ENCODE measurements at places on chromosomes 6 and 20.

DNA sequence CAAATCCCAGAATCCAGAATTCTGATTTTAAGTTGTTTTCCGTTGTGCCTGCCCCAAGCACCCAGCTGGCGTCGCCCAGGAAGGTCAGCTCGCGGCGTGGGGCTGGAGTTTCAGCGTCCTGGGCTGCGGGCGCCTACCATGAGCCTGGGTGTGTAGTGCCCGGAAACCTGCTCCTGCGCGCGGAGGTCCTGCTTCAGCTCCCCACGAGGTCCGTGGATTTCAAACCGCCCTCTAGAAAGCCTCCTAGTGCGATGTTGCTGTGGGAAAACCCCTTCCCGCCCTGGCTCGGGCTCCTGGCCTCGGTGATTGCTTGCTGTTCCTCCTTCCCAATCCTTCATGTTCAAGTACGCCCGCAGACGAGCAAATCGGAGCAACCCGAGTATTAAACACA is 51.3 kb upstream of the NRN1 start:
- no peak for DNase-seq

- DNase-seq = no peak
Observed at GRCh38 chr6:11423072-11423471, 114.5 kb upstream of the TMEM170B start.

- DNase-seq = peak; percentile 10
Observed at GRCh38 chr20:59786801-59787537, 146.5 kb downstream of the SYCP2 start.

GRCh38 chr6:32609731-32610640 is 20.3 kb upstream of the HLA-DRB1 start:
- no peak for DNase-seq

- DNase-seq = no peak
Observed at GRCh38 chr6:47917202-47917601, 135.4 kb downstream of the OPN5 start.

GRCh38 chr20:53645582-53645897 is 51.9 kb upstream of the ZNF217 start:
- no peak for DNase-seq

GRCh38 chr6:152026291-152026690 is 218.8 kb downstream of the ESR1 start:
- no peak for DNase-seq

DNA sequence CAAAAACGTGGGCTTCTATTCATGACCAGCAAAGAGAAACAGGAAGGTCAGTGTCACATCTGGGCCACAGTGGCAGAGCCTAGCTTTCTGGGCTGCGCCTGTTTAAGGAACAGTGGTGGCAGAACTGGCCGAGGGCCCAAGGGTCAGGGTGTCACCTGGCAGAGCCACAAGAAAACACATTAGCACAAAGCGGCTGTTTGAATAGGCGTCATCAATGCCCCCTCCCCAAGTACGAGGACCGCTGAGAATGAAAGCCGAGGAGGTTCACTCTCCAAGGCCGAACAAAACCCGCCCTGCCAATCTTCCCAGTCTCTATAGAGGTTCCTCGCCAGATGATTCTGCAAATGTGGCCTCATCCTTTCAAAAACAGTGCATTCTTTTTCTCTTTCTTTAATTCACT is 125.2 kb upstream of the TRAF3IP2 start:
- peak; percentile 64 for DNase-seq

DNA sequence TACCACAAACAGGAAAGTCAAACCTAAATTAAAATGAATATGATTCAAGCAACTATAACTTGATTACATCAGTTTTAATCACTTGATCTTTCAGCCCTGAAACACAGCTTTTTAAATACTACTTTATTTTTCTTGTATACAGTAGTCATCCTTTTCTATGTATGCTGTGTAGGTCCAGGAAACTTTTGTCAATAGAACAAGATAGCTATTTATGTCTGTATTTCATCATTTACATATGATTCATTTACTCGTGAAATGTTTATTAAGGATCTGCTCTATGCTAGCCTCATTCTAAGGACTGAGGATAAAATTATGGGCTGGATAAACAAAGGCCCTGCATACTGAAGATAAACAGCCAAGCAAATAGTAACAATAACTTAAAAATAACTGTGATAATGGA is 930.2 kb downstream of the TFAP2A start:
- no peak for DNase-seq

GRCh38 chr6:1622220-1622850 is 12.6 kb downstream of the FOXC1 start:
- no peak for DNase-seq

GRCh38 chr6:41199552-41200246 is 1.2 kb downstream of the TREML2 start:
- DNase-seq = peak; percentile 40

- DNase-seq = no peak
Observed at GRCh38 chr20:11124849-11125505, 451.2 kb upstream of the JAG1 start.

GRCh38 chr20:48667481-48667880 is 160.3 kb downstream of the PREX1 start:
- DNase-seq = no peak

GRCh38 chr20:17749978-17750721 is 50.4 kb downstream of the BANF2 start:
- DNase-seq = peak; percentile 63

DNA sequence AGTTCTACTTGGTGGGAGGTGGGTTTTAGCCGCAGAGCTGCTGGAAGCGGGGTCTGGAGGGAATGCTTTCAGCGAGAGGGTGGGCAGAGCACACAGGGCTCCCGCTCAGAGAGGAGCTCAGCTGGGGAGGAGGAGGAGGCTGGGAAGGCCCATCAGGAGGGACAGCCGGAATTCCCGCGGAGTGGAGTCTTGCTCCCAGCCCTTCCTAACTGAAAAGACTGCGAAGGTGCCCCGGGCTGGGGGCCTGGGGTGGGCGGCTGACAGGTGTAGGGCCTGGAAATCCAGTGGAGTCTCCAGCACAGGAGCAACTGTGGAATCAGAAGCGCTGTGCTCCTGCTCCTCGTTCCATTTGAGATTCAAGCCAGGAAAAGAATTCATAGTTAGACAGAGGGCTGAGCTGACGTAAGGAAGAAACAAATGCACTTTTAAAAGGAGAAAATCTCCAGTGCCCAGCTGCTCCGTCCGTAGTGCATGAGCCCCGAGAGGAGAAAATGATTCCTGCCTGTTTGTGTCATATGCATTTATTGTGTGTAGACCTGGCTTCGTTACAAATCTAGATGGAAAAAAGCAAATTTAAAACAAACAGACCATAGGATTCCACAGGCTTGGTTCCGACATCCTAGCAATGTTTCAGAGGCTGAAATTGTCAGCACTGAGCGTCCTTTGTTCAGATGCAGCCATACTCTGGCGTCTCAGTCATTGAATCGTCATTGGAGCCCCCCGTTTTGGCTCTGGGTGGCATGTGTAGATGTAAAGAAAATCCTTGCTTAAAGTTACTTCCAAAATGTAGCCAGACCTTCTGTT is 197.7 kb downstream of the SMOC2 start:
- no peak for DNase-seq

- DNase-seq = peak; percentile 96
Observed at GRCh38 chr20:699811-700338, 24.3 kb upstream of the SCRT2 start.

- peak; percentile 81 for DNase-seq
Observed at GRCh38 chr20:41509316-41510200, 108.6 kb downstream of the CHD6 start.

GRCh38 chr6:42017021-42017643 is 33.2 kb upstream of the TAF8 start:
- DNase-seq = no peak

DNA sequence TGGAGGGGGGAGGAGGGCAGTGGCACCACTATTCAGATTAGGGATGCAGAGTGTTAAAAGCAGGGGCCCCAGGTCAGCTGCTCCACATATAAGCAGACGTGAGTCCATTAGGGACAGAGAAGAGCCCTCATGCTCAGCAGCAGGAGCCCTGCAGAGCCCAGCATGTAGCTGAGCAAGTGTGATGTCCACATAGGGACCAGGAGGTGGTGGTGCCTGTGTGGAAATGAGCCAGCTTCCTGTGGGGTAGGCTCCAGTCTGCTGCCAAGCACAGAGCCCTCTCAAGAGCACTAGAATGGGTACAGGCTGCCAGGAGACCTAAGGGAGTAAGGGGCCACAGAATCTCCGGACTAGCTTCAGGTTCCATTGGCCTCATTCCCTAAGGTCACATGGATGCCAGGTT is 57.9 kb upstream of the MLN start:
- DNase-seq = no peak

- no peak for DNase-seq
Observed at GRCh38 chr20:14691994-14692393, 354.6 kb upstream of the FLRT3 start.

DNA sequence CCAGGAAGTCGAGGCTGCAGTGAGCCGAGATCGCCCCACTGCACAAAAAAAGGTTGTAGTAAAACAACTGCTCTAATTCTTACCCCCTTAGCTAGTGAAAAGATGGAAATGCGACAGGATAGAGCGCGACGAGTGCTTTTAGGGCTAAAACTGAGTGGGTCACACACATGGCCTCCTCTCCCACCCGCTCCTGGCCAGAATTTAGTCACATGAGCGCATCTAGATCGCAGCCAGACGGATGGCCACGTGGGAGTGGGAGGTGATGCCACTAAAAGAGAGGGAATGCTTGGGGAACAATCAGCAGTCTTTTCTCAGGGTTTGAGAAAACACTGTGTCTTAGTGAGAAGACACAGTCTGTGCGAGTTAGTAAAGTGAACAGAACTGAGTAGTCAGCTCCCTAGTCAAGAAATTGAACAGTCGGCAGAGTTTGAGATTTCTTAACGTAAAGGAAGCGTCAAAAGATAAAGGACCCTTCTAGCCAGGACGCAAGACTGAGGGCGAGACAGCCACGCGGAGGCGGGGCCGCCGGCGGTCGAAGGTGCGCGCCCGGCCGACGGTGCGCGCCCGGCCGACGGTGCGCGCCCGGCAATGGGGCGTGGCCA is 664 bp upstream of the ACTR5 start:
- DNase-seq = no peak

DNA sequence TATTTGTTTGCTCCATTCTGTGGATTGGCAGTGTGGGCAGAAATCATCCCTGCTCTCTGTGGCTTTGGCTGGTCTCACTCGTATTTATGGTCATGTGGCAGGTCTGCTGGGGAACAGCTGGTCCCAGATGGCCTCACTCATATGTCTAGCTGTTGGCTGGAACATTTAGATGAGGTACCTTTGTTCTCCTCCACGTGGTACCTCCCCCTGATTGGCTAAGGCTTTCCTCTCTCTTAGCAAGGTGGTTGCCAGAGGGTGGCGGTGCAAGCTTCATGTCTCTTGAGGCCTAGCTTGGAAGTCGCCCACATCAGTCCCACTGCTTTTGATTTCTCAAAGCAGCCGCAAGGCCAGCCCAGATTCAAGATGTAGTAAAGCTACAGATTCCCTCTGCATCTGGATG is 348.5 kb upstream of the BTBD3 start:
- no peak for DNase-seq

DNA sequence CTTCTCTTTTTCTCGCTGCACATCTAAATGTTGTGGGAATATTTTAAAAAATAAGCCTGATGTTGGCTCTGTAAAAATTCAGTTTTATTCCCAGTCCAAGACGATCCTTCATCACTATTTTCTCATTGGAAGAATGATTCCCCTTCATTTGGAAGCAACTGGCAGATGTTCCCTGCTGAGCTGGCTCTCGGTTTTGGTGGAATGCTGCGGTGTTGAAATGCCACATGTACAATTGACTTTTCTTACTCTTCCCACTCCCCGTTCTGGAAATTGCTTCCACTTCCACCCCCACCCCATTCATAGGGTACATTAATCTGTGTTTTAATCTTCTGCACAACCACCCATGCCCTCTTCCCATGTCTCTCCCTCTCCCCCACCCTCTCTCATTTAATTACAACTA is 496.3 kb upstream of the MAP3K7 start:
- no peak for DNase-seq

GRCh38 chr6:79548304-79548703 is 11.1 kb upstream of the LCA5 start:
- DNase-seq = no peak

GRCh38 chr20:40703975-40704530 is 15.0 kb upstream of the MAFB start:
- no peak for DNase-seq

DNA sequence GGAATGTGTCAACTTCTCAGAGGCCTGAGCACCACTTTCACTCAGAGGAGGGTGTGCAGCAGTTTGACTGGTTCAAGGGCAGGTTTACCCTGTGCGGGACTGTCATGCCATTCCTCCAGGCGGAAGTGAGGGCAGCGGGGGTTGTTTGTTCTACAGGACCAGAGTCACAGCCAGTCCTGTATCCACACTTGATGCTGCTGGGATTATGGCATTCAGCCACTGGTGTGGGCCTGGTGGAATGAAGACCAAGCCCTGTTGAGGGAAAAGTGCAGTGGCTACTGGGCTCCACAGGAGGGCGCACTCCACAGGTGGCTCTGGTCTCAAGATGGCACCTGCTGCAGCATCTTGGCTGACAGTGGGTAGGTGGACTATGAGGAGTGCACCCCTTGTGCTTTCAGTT is 14.8 kb downstream of the SEMG2 start:
- DNase-seq = no peak

DNA sequence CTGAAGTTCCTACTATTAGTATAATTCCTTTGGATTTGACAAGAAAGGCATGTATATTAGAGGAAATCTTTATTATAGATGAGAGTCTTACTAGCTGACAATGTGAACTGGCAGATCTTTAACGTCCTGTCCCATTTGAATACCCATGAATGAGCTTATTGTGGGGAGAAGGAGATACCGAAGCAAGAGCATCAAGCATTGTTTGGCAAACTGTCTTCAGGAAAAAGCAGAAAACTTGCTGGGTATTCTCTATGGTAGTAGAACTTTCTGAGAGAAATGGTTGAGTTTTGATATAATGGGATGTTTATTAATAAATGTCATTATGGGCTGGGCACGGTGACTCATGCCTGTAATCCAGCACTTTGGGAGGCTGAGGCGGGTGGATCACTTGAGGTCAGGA is 18.3 kb downstream of the RSPO3 start:
- no peak for DNase-seq

GRCh38 chr6:139699335-139699734 is 324.9 kb upstream of the CITED2 start:
- no peak for DNase-seq

- DNase-seq = no peak
Observed at GRCh38 chr20:35837577-35838195, 65.9 kb downstream of the PHF20 start.

GRCh38 chr20:58251979-58252591 is 23.6 kb upstream of the ANKRD60 start:
- no peak for DNase-seq

DNA sequence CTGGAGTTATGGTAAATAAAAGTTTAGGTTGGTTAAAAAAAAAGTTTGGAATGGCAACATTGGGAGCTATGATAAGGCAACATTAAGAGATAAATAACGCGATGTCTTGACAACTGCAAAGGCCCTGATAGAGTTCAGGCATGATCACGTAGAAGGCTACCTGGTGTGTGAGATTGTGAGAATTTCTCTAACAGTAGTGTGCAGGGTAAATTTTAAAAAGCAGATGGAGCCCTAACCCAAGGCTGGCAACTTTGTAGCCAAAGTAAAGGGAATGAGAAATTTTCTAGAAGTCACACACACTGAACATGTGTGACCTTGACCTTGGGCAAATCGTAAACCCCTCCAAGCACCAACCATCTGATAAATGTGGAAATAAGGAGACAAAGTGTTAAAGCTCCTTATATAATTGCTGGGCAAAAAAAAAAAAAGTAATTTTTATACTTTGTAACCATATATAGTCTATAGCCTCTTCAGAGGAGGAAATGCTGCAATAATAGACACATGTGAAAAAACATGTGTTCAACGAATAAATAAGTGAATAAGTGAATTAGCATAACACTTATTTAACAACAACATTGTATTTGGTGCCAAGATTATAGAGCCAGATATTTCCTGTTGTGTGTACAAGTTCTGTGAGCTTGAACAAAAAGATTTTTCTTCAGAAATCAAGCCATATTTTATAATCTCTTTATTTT is 18.2 kb downstream of the KCNQ5 start:
- no peak for DNase-seq

All from left lobe of liver (tissue), 2 donors.